ENCODE measurements at places on chromosomes 2 and 18.

GRCh38 chr2:101396316-101396717 lies 9.0 kb upstream of the CREG2 start:
- DNase-seq: no peak

GRCh38 chr2:225122583-225123486 lies 80.6 kb upstream of the DOCK10 start:
- DNase-seq: no peak

- peak; percentile 13 for DNase-seq
These were observed 905 bp upstream of the NUP35 start for GRCh38 chr2:183123117-183123958.

- DNase-seq: no peak
These were observed 106.0 kb upstream of the MAP3K20 start for GRCh38 chr2:172969609-172970008.

- no peak for DNase-seq
These were observed 277.2 kb upstream of the HS6ST1 start for GRCh38 chr2:128595763-128596395.

DNA sequence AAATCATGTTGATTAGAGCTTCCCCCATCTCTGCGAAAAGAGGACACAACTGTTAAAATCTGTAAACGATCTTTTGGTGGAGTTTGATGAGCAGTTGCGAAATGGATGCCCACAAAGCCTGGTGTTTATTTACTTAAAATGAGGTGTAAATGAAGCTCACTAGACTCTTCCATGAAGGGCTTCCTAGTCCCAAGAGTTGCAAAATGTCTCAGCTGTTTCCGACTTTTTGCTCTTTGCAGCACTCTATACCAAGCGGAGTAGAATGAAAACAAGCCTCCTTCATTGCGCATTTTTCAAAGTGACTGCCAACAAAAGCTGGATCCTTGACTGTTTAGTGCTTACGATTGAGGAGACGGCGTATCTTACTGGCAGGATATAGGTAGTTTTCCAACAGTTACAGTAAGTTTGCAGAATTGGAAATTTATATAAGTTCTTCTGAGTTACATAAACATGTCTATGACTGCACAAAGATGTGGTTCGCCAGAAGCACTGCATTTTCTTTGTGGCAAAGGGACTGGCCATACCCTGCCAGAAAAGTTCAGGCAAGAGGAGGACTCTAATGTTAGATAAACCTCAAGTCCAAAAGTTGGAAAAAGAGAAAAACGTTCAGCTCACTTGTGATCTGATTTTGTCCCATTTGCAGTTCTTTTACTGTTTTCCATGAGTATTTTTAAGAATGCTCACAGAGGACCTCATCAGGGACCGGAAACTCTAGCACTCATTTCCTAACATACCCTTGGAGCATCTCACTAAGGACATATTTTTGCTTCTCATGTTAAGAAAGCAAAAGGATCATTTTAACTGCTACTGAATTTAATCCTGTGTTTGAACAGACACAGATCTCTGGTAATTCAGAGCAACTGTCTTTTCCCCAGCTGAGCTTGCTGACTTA lies 42.7 kb downstream of the COLEC12 start:
- peak; percentile 72 for DNase-seq

DNA sequence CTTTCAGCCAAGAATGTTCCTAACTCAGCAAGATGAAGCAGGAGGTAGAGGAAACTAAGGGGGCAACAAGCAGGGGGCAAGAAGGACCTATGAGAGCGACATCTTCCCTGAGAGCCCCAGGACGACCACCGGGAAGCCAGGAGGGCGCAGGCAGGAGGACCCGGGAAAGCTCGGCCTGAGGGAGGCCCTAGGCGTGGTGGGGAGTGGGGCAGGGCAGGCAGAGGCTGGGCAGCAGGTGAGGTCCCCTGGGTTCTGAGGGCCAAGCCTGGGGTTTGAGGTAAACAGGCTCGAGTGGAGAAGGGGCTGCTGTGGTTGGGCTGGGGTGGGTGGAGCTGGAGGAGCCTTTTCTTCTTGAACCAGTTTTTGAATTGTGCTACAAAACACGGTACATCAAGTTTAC lies 1.3 kb upstream of the ALPI start:
- DNase-seq: no peak

DNA sequence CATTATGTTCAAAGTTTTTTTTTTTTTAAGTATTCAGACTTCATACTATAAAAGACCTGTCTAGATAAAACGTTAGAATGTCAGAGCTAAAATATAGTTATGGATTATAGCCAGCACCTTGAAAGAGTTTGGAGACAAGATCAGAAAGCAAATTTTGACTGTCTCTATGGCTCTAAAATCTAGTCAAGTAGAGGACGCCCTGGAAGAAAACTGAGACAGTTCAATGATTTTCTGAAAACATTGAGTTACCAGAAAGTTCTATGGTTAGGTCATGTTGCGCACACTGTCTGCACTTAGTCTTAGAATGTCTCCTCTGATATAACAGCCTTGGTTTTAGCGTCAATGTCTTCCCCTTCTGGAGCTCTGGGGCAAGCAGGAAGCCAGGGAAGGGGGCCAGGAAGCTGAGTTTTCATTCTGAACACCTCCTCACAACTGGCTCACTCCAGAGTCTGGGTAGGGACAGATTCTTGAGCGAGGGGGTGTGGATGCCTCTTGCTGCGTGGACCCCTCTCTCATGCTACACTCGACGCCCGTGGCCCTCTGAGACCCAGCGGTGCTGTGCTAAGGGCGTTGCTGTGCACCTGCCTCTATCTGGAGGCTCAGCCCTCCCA lies 99.5 kb downstream of the RNF144A start:
- peak; percentile 73 for DNase-seq

GRCh38 chr2:137689549-137689948 lies 274.7 kb upstream of the HNMT start:
- DNase-seq: no peak

GRCh38 chr18:48786455-48787202 lies 164.1 kb downstream of the SMAD7 start:
- no peak for DNase-seq

DNA sequence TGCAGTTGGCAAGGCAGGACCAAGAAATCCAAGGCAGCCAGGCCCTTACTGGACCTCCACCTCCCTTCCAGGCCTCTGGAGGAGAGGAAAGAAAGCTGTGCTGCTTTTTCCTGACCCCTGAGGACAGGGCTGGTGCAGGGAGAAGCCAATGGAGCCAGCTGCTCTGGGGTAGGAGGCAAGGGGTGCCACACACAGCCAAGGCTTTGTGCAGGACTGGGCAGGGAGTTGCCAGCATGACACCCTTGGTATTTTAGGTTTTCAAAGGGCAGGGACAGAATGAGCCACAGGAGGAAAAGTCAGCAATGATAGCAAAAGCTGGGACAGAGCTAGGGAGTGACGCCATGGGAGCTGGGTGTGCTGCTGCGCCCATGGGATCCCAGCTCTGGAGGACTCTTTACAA lies 22.9 kb downstream of the CCT7 start:
- no peak for DNase-seq

GRCh38 chr18:9762526-9762925 lies 54.4 kb downstream of the RAB31 start:
- DNase-seq: no peak

DNA sequence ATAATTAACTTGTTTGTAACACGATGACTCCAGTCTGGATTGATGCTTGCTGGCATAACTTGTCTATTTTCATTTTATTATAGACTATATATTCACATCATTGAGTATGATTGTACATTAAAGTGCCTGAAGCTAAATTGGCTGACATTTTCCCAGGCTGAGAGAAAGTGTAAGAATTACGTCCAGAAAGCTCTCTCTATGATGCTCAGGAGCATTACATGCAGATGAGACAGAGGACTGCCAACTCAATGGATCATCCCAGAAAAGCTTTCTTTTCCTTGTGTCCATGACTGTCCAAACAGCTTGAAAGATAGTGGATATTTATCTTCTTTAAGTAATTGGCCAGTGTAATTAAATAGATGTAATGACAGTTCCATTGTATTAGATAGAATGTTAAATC lies 1372.2 kb upstream of the TMEFF2 start:
- DNase-seq: no peak

DNA sequence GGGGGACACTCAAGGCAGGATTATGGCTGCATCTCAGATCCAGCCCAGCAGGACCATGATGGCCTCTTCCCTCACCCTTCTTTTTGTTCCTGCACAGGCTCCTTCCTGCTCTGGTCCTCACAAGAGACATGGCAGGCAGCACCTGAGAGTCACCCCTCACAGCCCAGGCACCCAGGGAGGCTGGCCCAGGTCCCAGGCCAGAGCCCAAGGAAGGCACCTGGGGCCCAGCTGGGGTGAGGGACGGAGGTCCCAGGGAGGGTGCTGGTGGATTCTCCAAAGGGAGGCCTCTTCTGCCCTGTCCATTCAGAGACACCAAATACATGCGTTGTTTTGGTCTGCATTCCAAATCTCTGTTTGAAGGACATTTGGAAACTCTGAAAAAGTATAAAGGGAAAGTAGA lies 285.4 kb upstream of the HS6ST1 start:
- DNase-seq: no peak

DNA sequence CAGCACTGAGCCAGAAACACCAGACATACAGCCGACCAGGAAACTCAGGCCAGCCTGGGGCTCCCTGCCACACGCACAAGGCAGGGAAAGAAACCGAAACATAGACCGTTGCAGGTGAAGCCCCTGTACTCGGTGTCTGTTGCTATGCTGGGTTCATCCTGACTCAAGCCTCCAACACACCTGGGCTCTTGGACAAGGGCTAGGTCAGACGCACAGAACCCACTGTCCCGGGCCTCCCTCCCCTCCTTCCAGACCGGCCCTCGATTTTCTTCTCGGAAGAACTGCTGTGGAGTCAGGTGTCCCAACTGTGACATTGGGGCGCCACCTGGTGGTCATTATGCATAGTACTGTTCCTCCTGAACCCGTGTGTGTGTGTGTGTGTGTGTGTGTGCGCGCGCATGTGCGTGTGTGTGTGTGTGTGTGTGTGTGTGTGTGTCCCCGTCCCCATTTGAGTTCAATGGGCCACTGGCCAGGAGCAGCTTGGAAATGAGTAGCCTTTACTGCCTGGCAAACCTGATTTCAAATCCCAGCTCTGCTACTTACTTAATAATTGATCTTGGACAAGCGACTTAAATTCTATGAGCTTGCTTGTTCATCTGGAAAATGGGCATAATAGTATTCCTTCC lies 55.4 kb upstream of the GLI2 start:
- peak; percentile 87 for DNase-seq

GRCh38 chr2:229340086-229340760 lies 69.1 kb upstream of the PID1 start:
- no peak for DNase-seq

- peak; percentile 38 for DNase-seq
These were observed 414.5 kb upstream of the GYPC start for GRCh38 chr2:126241411-126241810.

DNA sequence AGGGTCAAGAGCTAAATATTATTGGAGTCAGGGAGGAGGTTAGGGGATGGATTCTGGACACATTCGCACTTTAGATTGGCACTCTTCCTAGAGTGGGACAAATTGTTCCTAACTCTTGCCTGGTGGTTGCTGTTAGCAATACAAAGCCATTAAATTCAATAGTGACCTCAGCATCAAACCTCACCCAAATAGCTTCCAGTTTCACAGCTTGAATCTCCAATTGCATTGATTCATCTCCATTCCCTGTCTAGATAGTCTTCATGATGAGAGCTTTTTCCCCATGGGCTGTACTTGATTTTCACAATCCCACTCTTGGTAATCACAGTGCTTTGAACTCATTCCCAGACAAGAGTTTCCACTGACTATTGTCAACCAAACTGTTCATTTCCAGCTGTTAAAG lies 585.9 kb upstream of the SYT4 start:
- DNase-seq: peak; percentile 80

DNA sequence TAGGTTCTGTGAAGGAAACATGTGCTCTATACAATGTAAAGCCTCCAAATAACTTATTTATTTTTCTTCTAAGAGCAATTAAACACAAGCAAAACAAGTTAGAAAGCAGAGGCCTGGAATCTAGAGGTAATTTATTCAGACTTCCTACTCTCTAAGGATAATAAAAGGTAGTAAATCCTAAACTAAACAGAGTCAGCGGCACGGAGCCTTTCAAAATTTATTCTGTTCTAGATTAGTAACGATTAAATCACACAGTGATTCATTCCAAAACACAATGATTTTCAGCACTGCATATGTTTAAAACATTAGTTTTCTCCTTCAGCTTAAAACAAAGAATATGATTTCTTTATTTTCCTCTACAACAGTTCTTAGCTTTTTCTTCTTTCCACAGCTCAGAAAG lies 160.9 kb downstream of the FBXO15 start:
- DNase-seq: no peak

GRCh38 chr2:149858901-149859634 lies 271.5 kb upstream of the MMADHC start:
- peak; percentile 64 for DNase-seq
